ENCODE measurements at places on chromosomes 5 and 9. TPM values are rescaled to one million over a fixed set of nuclear protein-coding genes. Genes with fewer than 3 reads are reported as not detected.

DNA sequence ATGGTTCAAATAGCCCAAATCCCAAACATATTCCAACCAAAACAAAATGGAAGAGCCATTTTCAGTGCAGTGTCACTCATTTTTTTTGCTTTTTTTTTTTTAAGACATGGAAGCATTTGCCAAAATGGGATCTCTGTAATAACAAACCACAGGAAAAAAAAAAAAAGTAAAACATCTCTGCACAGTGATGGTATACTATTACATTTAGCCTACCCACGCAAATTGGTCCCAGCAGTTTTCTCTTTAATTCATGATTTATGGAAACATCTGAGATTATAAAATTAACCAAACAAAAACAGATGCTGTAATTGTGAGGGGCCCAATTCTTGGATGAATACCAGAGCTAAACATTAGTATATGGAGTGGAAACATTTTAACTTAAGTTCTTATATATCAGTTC lies 566.6 kb downstream of the ZNF608 start:
- DNase-seq, result no peak

GRCh38 chr5:31995006-31995405 lies 179.1 kb downstream of the GOLPH3 start:
- DNase-seq, result no peak

DNA sequence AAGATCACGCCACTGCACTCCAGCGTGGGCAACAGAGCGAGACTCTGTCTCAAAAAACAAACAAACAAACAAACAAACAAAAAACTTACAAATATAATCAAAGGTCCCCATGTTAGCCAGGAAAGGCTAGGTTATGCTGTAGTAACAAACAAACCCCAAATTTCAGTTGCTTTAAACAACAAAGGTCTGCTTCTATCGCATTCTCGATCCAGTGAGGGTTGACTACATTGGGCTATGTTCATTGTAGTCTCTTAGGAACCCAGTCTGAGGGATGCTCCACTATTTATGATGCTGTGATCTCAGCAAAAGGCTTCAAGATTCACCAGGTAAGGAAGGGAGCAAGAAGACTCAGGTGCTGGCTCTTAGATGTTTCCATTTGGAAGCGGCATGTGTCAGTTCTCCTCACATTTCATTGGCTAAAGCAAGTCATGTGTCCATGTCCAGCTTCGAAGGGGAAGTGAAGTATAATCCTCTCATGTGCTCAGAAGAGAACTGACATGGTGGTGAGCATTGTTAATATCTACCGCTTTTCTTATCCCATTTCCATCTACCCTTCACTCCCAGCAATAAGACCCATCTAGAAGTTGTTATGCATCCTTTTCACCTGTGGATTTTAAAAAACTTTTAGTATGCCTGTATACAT lies 26.5 kb upstream of the NEK6 start:
- no peak for DNase-seq

DNA sequence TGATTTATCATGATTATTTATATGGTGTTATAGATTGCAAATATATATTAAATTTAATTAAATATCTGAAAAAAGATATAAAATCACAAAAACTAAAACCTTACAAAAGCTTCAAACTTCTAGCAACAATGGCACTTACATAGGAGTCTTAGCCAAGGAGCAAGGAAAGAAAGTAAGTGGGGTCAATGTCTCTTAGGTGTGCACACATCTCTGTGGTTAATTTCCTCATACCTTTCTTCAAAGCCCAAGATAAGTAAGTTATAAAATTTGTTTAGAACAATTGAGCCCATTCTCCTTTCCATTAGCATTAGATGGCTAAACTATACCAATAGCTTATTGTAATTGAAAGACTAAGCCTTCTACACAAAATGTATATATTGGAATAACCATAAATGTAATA lies 161.6 kb upstream of the PDE4D start:
- DNase-seq, result no peak

- DNase-seq, result no peak
These were observed 42.0 kb upstream of the ORM1 start for GRCh38 chr9:114280636-114281472.

DNA sequence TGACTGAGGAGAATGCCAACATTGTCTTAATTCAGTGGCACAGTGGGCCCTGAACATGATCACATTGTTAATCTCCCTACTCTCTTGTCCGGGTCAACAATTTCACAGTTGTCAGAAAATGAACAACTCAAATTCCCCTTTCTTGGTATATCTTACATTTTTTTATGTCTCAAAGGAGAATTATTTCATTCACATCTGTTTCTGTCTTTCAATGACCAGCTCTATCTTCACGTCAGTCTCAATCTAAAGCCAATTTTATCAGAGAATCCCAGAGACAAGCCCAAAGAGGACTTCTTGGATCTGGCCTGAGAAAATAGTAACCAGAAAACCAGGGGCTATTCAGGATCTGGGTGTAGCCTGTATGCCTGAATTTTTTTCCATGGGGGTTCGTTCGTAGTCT lies 477.5 kb downstream of the PDE4D start:
- DNase-seq, result no peak

DNA sequence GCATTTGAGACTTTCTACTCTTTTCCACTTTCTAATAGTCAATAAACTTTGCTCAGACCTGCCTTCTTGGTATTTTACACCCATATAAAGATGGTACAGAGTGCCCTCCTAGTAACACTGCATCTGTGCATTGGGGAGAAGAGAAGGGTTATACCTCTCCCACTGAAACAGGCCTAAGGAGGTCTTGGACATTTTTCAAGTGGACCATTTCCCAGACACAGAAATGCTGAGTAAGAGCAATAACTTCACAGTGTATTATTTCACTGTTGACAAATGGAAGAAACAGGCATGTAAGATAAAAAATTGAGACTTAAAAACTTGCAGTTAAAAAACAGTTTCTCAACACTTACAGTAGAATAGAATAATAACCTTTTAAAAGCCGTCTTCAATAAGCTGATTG lies 1224.0 kb upstream of the CDH18 start:
- DNase-seq, result no peak

GRCh38 chr9:98357921-98358535 lies 102.6 kb upstream of the TBC1D2 start:
- peak; percentile 90 for DNase-seq

Gene TMEM203
- 36.5 TPM for total RNA-seq

Gene DMRT3
- not detected for total RNA-seq

Gene UGT3A1
- total RNA-seq, result not detected

Gene PHF24
- total RNA-seq, result 0.78 TPM
